DMS 273 treated with DMSO at 0.1 percent for 48 hours (cell line): ENCODE measurements at places on chromosomes 5 and 9.

GRCh38 chr9:105318729-105319191 lies 74.3 kb downstream of the SLC44A1 start:
- no peak for DNase-seq

GRCh38 chr9:82865524-82865923 lies 197.4 kb downstream of the RASEF start:
- DNase-seq: no peak

DNA sequence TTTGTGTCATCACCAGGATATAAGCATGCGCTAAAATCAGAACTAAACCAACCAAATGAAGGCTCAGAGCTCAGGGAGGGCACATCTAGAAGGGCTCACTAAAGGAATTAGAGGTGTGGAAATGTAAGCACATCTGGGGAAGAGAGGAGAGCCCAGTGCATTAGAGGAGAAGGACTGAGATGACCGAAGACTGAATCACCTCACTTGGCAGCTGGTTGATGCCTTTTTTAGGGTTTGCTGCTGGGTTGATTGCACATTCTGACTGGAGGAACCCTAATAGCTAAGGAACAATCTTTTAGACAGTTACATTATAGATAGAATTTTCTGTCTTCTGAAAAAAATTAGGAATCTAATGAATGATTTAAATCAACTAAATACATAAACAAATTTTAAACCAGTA lies 8.2 kb upstream of the IFNA21 start:
- no peak for DNase-seq

DNA sequence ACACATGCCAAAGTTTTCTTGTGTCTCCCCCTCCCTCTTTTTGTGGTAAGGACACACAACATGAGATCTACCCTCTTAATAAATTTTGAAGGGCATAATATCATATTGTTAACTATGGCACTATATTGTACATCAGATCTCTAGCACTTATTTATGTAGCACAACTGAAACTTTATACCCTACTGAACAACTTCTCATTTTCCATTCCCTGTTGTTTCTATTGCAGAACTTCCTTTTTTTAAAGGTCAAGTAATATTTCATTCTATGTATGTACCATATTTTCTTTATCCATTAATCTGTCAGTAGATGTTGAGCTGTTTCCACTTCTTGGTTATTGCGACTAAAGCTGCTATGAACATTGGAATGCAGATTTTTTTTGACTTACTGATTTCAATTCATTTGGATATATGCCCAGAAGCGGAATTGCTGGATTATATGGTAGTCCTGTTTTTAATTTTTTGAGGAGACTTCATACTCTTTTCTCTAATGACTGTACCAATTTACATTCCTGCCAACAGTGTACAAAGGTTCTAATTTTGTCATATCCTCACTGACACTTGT lies 305.3 kb downstream of the PRR16 start:
- DNase-seq: no peak

DNA sequence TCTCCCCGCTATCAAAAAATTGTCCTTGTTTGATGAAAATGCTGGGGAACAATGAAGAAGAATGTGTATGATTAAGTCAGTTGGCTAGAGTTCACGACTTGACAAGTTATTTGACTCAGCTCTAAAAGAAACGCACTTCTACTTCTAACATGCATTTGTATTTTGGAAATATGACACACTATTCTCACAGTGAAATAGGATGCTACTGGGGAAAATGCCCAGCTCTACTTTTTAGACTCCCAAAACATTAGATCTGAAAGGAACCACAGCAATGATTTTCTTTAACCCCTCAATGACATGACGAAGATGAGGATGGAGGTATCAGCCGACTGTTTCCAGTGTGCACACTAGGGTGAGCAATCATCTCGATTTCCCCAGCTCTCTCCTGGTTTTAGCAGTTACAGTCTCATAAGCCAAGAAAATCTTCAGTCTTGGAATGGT lies 83.6 kb upstream of the PCSK1 start:
- DNase-seq: no peak

DNA sequence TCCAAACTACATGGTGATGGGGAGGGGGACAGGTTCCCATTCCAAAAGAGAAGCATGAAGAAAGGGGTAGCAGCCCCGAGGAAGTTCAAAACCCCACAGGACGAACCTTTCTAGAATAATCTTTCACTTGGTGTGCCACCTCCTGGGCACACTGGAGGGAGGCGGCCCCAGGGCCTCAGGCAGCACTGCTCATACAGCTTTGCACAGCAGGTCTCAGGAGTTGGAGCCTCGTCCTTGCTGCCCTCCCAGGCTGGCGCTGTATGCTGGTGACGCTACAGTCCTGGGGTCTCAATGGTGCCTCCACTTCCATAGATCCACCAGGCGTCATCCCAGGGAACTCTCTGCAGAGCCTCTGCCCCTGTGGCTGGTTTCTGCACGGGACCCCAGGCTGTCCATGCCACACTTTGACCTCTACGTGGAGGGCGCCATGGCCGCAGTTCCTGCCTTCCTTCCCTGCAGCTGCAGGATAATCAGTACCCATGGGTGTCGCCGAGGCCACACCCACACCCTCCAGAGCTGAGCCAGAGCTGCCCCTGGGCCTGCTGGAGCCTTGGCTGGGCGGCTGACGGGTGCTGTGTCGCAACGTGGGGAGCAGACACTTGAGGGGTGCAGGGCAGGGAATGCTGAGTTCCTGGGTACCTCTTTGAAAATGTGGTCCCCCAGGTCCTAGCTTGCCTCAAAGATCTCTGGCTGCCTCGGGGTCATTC lies 95.3 kb downstream of the COL5A1 start:
- no peak for DNase-seq

DNA sequence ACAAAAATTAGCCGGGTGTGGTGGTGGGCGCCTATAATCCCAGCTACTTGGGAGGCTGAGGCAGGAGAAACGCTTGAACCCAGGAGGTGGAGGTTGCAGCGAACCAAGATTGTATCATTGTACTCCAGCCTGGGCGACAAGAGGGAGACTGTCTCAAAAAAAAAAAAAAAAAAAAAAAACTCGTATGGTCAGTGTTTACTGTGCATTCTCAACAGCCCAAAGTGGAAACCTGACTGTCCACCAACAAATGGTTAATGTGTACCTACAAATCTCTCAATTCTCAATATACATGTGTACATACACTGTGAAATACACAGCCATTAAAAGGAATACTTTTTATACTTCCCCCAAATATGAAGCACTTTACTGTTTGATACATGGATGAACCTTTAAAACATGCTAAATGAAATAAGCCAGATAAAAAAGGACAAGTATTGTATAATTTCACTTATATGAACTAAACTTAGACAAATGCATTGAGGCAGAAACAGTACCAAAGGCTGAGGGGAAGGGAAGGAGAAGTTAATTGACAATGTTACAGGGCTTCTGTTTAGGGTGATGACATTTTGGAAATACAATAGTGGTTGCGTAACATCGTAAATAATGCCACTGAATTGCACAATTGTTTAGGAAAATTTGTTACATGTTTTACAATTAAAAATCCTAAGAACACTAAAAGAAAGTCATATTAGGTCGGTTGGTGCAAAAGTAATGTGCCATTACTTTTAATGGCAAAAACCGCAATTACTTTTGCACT lies 16.5 kb downstream of the DNAJA1 start:
- no peak for DNase-seq

GRCh38 chr5:43362725-43363435 lies 49.3 kb downstream of the CCL28 start:
- DNase-seq: no peak

GRCh38 chr5:145867806-145868205 lies 5.0 kb downstream of the GRXCR2 start:
- DNase-seq: no peak

- DNase-seq: no peak
These were observed 35.6 kb downstream of the SLC30A5 start for GRCh38 chr5:69129413-69129812.

- no peak for DNase-seq
These were observed 16.7 kb downstream of the CTNNAL1 start for GRCh38 chr9:108996643-108997042.

DNA sequence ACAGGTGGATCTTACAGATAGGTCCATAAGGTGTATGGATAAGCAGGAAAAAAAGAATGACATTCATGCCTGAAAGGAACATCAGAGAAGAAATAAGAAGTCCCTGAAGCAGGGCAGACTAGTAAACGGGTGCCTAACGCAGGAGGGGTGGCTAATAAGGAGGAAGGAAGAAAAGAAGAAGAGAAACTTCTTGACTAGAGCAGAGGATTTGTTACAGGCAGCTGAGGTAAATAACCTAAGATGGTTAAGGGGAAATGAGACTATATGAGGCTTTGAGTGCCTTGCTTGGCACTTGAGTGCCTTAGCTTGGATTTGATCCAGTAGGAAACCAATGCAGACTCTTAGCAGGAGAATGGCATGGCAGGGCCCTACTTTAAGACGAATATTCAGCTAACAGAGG lies 313.5 kb upstream of the PDE4D start:
- no peak for DNase-seq

DNA sequence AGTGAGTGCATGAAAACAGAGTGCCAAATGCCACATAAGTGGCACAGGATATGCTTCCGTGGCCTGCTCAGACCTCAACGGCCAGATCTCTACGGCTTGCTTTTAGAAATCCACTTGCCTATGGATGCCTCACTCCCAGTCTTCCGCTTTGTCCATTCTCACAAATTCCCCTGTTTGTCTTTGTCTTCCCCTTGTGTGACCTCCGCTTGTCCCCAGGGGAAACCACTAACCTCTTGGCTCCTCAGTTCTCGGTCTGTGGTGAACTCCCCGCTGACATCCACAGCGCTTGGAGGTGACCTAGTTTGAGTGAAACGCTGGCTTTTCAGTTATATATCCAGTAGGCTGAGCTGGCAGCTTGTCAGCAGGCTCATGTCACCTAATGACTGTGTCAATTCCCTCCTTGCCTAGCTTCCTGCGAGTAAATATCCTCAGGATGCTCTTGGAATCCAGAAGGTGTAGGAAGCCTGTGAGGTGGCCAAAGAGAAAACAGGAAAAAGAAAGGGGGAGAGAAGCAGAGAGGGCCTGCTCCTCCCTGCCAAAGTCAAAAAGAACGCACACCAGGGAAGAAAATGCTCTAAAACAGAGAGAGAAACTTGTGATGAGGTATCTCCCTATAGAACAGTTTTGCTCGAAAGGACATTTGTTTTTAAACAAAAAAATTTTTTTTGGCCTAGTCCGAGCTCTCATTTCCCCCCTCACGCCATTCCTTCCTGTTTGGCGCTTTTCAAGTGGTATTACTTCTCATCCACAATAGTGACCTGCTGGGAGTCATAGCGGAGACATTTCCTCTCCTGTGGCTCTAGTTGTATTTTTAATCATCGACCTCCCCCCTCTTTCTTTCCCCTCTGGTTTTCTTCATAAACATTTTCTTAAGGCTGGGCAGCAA lies 101.6 kb upstream of the SPRY4 start:
- no peak for DNase-seq

- no peak for DNase-seq
These were observed 1.4 kb downstream of the ZBTB26 start for GRCh38 chr9:122929796-122930354.

DNA sequence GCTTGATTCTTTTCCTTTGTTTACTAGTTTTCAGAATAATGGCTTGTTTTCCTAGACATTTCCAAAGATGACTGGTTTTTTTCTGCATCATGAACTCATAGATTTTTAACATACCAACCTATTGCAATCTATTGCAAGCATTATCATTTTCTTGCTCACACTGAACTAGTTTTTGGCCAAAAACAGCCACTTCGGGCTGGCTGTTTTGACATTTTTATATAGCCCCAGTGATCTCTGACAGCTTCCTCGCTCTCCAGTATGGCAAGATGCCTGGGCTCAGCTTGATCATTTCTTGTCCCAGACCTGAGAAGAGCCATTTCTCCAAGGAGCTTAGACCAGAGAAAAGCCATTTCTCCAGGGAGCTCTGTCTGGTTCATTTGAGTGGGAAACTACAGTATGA lies 94.3 kb upstream of the MAMDC2 start:
- no peak for DNase-seq

DNA sequence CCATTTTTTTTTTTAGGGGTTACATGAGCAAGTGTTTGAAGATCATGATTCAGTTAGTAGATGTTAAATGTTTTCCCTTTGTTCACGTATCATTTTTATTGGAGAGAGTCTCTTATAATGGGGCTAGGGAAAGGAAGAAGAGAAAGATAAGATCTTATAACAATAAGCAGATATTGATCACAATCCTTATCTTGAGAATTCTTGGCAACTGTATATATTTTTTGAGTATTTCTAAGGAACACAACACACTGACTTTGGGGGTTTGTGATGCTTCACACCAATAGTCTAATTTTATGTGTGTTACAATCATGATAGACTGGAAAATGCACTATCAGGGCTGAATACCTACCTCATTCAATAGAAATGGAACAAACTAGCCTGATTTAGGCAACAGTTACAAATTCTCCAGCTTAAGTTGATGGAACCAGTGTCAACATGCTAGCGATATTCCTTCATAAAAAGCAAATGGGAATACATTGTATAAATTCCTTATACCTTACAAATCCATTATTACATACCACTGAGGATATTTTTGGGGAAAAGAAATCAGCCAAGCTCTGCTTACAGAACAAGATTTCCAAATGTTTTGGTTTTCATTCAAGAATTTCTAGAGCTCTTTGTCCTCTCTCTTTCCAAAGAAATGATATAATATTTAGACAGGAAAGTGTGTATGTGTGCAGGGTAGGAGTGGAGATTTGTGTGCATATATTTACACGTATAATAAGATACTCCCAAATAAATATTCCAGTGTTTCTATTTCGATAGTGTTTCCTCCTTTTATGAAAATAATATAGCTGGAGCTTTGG lies 41.5 kb downstream of the SVEP1 start:
- no peak for DNase-seq

GRCh38 chr9:84371737-84372136 lies 31.2 kb upstream of the SLC28A3 start:
- DNase-seq: no peak
